HepG2 (cell line): ENCODE measurements at places on chromosomes 4 and X. TPM values are rescaled to one million over a fixed set of nuclear protein-coding genes. Genes with fewer than 3 reads are reported as not detected.

MGARP gene
- total RNA-seq: 0.11 TPM in 1 of 2 replicates, not detected in the other

CT45A1 gene
- total RNA-seq: not detected in 2 replicates

DSPP gene
- total RNA-seq: not detected in 2 replicates

PDCL2 gene
- total RNA-seq: not detected in 2 replicates

RENBP gene
- 0.77 and 1.4 TPM in 2 replicates for total RNA-seq
